ENCODE measurements at places on chromosomes 7 and 10.

GRCh38 chr7:66376264-66376945, 171.3 kb downstream of the TPST1 start:
- no peak for DNase-seq

DNA sequence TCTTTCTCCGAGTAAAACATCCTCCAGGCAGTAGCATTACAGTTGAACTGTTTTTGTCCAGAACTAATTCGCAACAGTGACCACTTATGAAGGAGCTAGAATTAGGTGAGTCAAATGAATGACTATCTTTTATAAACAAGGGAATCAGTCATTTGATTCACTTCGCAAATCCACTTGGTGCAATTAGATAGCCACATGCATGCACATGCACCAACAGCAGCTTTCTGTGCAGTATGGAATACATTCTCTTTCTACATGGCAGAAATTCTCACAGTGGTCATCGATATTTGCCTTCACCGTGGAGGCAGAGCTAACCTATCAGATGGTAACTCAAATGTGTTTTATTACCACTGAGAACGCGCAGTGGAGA, 118.8 kb downstream of the CDK6 start:
- DNase-seq: no peak

DNA sequence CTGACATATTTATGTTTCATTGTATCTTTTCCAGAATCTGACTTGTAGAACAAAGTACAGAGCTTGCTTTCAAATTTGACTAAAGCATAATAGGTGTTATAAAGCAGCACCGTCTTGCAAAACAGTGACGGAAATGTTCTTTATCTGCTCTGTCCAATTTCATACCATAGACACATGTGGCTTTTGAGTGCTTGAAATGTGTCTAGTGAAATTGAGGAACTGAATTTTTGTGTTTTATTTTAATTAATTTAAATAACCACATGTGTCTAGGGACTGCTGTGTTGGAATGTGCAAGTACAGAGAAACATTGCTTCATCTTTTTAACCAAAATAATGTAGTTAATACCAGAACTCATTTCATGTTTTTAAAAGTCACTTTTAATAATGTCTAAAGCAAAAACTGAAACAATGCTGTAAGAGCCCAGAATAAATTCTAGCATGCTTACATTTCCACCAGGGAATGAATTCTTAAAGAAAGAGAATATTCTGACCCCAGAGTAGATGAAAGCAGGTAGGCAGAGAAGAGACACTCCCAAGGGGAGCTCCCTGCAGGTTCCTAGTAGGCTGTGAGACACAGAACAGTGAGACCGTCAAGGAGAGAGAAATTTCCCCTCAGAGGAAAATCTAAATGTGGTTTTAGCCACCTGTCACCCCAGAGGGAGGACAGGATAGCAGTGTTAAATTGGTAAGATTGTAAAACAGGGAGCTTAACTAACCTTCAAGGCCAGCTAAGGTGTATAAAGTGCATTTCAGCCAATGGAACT, 175.3 kb upstream of the KMT2E start:
- DNase-seq: no peak

DNA sequence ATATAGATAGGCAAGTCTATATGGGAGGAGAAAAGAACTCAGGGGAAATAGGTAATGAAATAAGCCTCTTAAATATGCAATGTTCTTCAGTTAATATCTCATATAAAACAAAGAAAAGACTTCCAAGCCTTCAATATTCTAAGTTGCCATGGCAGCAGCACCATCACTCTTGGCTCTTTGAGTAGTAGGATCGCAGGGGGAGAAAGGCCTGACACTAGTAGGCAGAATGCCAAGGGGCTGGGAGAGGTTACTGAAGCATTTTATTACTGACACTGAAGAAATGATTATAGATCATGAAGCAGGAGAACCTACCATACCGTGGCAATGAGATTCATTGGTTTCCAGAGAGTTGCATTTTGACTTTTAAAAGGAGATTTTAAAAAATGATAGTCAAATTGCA, 193.9 kb downstream of the NXPH1 start:
- no peak for DNase-seq

- DNase-seq: no peak
Observed at GRCh38 chr10:79070606-79071395, 2.0 kb downstream of the ZMIZ1 start.

DNA sequence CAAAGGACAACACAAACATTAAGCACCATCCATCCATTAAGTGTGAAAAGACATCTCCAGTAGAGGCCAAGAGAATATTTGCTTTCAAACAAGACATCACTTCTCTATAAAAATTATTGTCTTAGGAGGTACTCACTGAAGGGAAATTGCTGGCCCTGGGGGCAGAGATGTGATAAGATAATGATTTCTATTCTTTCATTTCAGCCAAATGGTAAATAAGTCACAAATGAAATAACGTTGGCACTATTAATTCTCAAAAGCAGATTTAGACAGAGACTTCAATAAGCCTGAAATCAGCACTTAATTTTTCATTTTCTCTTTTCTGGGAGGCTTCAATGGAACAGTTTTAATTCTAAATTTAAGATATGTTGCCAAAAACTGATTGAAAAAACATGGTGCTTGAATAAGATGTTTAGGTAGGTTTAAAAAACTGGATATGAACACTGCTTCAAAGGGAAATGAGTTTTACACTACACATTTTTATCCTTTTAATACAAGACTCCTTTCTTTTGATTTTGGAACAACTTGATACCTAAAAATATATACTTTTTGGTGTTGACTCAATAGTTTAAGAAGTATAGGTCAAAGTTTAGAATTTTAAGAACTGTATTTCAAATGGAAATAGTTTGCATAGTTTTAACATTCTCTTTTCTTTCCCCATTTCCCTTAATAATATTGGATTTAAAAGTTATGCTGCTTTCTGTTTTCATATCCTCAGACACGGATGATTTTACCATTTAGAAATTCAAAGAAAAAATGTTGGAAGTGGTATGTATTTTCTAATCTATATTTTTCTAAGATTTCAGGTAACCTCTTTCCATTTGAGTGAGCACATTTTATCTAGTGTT, 204.0 kb downstream of the AHR start:
- no peak for DNase-seq

- no peak for DNase-seq
Observed at GRCh38 chr10:75143353-75143752, 31.9 kb downstream of the SAMD8 start.

- DNase-seq: no peak
Observed at GRCh38 chr10:111707076-111707475, 476.5 kb downstream of the GPAM start.

- DNase-seq: no peak
Observed at GRCh38 chr7:21642422-21642821, 99.6 kb downstream of the DNAH11 start.

DNA sequence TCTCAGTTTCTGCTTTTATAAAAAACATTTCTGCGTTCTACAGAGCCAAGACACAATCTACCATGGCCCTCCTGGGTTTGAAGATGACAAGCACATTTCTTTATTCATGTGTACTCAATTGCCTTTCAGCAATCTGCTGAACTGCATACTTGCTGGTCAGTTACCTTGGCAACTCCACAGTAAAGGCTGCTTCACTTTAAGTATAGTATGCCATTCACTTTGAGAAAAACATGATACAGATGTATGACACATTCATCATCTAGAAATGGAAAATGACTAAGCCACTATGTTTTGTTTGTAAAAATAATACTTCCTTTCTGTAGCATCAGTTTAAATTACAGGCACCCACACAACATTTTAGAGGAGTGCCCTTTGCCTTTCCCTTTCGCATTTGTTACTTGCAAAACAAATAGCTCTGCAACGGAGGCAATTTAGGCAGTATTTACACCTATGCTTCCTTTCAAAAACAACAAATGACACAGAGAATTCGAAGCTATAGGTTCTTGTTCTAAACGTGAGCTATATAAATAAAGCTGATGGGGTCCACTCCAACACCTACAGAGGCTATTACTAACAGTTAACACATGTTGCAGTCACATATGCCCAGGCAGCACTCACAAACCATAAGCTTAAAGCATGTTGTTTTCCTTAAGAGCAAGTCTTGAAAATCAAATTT, 23.5 kb downstream of the SGCE start:
- no peak for DNase-seq

DNA sequence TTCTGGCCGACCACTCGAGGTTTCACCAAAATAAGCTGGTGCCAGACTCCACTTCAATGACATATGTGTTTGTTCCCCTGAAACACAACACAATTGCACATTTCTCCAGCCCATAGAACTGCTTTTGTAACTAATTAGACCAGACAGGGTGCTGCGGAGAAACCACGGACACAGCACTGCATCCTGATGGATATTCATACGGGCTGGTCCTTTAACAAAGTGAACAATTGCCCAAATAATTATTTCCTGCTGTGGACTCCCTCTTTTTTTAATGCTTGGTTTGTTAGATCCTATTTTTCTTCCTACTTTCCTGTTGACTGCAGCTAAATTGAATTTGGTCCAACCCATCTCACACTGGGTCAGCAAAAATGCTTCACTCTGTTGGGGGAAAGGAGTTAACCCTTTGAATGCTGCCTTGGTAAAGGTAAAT, 198.6 kb upstream of the BMPER start:
- no peak for DNase-seq

DNA sequence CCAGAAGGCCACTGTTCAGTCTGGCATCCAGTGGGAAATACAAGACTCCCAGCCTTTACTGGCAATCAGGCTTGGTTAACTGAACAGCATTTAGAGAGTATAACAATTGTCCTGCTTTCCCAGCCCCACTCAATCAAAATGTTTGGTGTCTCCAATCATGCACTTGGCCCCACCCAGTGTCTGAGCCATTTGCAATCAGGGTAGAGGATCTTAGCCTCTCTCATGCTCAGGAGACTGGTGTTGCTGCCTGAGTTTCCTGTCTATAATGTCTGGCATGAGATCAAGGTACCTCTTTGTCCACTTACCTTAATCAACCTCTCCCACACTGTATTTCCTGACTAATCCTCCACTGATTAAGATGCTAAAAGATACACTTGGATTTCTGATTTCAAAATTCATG, 290.2 kb upstream of the GHITM start:
- DNase-seq: no peak

GRCh38 chr10:101130984-101131961, at the start of gene TLX1:
TLX1 (plus strand) TSS chr10:101131300; CDS start chr10:101131542, 242 bp downstream.
- no peak for DNase-seq

- no peak for DNase-seq
Observed at GRCh38 chr7:108166687-108167086, 36.5 kb upstream of the LAMB4 start.

GRCh38 chr7:130944997-130945396, 211.0 kb upstream of the KLF14 start:
- no peak for DNase-seq

GRCh38 chr7:20562461-20562860, 53.0 kb upstream of the ABCB5 start:
- DNase-seq: no peak

- no peak for DNase-seq
Observed at GRCh38 chr10:125788156-125789034, 12.8 kb upstream of the MMP21 start.

All from stimulated activated CD4-positive, alpha-beta T cell treated with anti-CD3 and anti-CD28 coated beads, Interleukin-1b, Interleukin-23, amount 100 ng/mL, for 24 hours (primary cell).